ENCODE measurements at places on chromosomes 3 and 15.
A peak's percentile ranks its signal among the peaks of the same experiment; 100 is the strongest.

GRCh38 chr3:11651900-11652299, 8.2 kb upstream of the VGLL4 start:
- no peak for DNase-seq

DNA sequence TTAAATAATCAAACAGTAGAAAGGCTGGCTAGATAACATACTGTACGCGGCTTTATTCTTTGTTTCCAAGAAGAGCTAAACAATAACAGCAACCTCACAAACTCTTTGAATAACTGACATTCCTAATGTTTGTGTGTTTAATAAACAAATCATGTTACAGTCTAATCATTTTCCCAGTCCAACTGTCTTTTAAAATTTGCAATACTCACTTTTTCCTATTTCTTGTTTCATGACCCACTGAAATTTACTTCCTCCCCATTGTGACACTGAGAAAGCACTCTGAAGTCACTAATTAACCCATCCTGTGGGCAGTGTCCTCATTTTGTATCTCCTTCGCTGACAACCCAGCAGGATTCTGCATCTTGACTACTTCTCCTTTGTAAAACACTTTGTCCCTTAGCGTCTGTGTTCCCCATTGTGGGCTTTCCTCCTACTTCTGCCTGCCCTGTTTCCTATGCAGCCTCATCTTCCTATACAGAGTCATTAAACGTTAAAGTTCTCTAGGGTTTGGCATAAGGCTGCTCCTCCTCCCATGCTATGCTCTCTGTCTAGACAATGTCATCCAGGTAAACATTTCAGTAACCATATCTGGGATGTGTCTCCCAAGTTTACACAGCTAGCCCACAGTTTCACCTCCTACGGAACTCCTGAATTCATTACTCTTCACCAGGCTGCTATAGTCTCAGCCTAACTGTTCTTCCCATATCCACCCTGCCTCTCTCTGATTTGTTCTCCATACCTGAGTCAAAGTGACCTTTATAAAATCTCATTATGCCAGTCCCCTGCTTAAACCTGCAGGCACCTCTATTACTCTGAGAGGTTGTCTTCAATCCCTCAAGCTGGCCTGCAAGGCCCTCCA, 148.9 kb downstream of the GREM1 start:
- DNase-seq, result no peak

DNA sequence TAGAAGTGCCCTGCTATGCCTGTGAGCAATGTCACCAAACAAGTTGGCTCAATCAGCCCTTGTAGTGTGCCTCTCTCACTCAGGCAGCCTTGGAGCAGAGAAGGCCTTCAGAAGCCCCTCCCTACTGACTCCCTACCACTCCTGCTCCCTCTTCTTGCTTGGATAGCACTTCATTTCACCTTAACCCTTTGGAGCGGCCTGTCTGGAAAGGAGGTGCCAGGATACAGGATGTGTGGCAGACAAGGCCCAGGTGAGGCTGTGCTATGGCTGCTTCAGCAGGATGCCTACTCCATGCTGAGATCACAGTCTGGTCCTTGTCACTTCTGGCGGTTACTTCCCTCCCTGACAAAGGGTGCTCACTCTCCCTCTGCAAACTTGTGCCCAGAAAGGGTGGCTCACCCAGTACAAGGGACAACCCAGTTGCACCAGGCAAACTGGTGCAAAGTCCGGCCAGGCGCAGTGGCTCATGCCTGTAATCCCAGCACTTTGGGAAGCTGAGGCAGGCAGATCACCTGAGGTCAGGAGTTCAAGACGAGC, 1.1 kb downstream of the MON1A start:
- DNase-seq, result no peak

DNA sequence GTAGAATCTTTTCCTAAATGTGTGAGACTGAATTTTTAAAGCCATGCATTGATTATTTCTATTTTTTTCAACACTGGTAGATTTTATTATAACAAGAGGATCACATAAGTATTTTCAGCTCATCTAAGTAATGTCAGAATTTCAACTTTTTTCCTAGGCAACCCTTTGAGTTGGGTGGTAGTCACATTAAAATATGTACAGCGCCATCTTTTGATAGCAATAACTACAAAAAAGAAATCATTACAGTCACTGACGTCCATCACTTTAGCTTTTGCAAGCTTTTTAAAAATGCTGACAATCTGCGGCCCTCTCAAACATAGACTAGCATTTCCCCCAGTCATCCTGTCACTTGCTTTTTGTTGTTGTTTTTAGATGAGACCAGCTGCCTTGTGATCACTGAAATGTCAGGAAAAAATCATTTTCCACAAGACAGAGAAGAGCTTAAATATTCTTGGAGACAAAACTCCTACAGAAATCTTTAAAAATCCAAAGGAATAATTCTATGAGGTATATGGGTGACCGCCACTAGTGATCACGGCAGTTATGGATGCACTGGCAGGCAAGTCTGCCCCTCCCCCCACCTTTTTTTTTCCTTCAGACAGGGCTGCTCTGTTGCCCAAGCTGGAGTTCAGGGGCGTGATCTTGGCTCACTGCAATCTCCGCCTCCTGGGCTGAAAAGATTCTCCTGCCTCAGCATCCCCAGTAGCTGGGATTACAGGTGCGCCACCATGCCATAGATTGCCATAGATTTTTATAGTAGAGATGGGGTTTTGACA, 384.0 kb upstream of the KCNMB2 start:
- DNase-seq, result no peak

DNA sequence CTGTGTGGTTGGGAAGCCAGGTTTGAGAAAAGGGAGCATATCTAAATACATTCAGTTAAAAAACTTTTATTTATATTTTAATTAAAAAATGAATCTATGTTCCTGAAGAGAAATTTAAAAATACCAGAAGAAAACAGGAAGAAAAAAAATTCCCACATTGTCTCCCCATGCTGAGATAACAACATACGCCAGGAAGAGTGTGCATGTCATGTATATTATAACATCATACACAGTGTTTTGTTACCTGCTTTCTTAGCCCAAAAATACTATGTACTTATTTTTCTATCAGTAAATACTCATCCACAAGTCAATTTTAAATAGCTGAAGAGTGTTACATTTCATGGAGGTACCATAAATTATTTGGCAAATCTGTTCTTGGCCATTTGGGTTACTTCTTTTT, 18.5 kb downstream of the USP13 start:
- no peak for DNase-seq

GRCh38 chr3:23594894-23595670, 210.7 kb upstream of the UBE2E1 start:
- DNase-seq, result no peak

DNA sequence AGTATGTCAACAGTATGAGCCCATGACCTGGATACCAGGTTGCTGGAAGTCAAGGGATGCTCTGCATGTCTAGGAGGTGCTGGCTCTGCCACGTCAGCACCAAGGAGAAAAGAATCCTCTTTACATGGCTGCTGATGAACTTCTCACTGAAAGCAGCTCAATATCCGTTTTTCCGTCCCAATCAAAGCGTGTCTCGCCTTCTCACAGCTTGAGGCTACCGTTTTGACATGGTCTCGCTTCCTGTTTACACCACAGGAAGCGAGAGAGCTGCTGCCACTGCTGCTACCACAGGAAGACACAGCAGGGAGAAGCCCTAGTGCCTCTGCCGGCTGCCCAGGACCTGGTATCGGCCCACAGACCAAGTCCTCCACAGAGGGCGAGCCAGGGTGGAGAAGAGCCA, 27.3 kb downstream of the STARD5 start:
- DNase-seq, result peak; percentile 93

DNA sequence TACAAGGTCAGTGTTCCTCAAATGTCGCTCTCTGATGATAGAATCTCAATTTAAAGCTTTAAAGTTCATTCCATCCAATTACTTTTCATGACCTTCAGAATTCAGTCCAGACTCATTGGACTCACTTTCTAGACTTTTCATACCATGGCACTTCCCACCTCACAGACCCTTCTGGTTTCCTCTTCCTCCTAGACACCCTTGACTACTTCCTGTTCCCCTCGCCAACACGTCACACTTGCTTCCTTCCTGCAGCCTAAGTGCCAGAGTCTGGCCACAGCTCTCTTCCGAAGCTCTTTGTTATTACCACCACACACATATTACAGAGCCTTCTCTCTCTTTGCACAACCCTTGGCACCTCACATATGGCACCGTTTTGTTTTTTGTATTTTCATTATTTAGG, 59.1 kb upstream of the UMPS start:
- peak; percentile 62 for DNase-seq

- no peak for DNase-seq
Measured at GRCh38 chr15:82643992-82644391, 3.2 kb downstream of the CPEB1 start.
